ENCODE measurements at places on chromosomes 4 and X.
A peak's percentile ranks its signal among the peaks of the same experiment; 100 is the strongest.

GRCh38 chr4:47519239-47519883 is 34.3 kb downstream of the ATP10D start:
- DNase-seq = no peak

DNA sequence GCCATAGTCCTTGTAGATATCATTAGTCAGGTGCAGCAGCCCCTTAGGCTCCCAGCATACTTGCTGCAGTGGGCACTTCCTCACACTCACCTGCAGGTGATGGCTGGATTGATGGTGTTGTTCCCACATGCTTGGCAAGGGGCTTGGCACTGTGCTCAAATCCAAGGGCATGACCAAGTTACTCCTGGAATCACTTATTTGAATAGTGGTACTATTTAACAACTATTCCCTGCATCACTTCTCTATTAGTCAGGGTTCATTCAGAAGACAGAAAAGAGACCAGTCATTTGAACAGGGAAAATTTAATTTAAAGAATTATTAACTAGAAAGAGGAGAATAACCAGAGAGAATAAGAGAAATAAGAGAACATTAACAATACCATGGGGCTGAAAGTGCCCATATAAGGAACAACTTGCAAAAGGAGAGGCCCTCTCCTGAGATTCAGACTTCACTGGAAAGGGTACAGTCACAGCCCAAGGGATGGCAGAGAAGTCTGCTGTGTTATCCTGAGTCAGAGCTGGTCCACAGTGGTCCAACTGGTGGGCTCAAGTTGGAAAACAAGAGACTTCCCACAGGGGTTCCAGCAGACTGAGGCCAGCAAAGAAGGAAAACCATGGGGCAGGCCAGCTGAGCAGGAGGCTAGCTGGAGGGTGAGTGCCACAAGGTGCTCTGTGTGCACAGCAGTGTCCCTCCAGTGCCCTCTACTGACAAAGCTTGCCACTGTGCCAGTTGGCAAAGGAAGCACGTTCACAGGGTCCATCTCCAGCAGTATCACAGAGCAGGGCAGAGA is 9.8 kb downstream of the SPP1 start:
- peak; percentile 27 for DNase-seq

DNA sequence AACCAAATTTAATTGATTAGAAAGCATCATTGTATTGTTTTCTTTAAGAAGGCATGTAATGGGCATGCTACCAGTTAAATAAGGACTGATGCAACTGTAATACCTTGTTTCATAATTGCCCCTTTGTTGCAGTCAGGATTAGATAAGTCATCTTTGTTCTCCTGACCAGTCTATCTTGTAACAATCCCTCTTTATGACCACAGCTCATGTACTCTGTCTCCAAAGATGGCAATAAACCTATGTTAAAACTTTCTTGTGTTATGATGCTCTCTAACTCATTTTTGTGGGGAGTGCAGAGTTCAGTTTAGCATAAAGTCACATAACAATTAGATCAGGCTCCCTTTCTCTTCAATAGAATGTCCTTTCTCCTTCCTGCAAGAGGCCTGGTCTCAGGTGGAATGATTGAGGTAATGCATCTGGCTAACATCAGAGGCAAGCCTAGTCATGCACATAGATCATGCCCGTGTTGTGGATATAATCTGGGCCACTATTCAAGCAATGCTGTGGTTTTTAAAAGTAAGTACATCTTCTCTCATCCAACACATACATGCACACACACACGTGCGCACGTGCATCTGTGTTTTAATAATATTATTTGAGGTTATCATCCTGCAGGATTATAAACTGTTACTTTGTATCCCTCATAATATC is 45.6 kb downstream of the TMEM154 start:
- no peak for DNase-seq

GRCh38 chr4:25235401-25235800 is 1.6 kb downstream of the PI4K2B start:
- no peak for DNase-seq

- peak; percentile 2 for DNase-seq
Measured at GRCh38 chr4:40856840-40857362, 107.1 kb downstream of the NSUN7 start.

GRCh38 chrX:130347321-130347720 is 7.6 kb downstream of the SLC25A14 start:
- no peak for DNase-seq

GRCh38 chr4:108398316-108398715 is 222.1 kb upstream of the RPL34 start:
- DNase-seq = no peak

DNA sequence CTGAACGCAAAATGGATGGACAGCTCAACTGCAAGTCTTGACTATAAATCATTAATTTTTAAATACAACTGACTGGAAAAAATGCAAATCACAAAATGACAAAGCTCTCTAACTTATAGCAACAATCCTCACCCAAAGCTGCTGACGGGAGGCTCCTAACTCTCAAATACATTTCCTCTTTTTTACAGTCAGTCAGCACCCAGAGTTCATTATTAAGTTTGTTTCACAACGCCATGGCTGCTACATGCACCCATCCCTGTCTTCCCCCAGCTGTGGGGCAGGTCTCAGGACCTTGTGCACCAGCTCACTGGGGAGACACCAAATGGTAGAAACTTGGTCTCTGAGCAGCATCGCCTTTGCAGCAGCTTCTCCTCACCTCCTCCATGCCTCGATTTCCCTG is 97.6 kb downstream of the SLC34A2 start:
- no peak for DNase-seq

DNA sequence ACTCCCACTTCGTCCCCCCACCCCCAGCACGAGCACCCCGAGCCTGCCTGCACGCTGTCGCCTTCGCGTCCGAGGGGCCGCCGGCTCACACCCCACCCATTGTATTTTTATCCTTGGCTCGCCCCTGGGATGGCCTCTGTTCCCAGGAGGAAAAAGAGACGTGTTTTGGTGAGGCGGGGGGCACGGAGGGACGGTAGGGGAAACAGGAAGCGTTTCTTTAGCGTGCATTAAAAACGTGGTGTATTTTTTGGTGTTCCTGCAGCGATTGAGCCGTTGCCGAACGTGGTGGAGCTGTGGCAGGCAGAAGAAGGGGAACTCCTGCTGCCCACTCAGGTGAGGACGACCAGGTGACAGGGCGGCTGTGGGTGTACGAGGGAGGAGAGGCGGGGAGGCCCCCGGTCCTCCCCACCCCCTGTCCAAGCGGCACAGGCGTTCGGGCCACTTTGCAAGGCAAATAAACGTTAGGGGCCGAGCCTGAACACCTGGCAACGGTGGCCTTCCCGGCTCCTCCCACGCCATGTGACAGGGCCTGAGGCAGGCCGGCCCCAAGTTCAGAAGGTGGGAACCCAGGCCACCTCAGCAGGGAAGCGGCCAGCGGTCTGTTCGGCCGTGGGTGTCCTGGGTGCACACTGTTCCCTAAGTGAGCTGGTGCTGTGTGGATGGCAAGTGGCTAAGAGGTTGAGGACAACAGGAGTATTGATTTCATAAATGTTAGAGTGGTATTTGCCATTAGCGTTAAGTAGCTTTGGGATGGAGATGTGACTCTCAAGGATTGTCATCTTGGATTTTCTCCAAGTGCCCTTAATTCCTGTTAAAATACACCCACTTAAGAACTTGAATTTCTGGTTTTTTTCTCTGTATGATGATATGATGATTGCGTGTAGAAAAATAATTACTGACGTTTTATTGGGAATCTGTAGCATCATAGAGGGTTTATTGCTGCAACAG is 1.1 kb downstream of the TMEM131L start:
- DNase-seq = peak; percentile 33

GRCh38 chr4:20251796-20252655 is at the start of gene SLIT2:
TSS of gene SLIT2 (plus strand) at chr4:20251905. CDS start at chr4:20253816, 1,911 bp downstream.
- DNase-seq = no peak

GRCh38 chr4:1318488-1319213 is 28.4 kb upstream of the UVSSA start:
- DNase-seq = peak; percentile 26

DNA sequence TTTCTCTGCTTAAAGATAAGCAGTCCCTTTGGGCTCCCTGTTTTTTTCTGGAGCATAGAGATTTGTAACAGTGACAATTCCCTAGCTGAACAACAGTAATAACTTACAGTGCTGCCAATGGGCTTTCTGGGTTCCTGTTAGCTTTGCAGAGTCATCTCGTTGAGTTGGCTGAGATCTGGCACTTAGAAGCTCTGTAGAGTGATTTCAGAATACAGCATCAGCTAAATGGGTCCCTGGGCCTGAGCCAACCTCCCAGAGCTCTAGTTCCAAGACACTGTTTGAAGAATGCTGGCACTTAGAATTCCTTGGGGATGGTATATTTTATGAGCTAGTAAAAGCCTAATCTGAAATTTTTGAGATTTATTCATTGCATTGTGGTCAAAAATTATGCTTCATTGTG is 43.5 kb upstream of the SERTM2 start:
- no peak for DNase-seq

DNA sequence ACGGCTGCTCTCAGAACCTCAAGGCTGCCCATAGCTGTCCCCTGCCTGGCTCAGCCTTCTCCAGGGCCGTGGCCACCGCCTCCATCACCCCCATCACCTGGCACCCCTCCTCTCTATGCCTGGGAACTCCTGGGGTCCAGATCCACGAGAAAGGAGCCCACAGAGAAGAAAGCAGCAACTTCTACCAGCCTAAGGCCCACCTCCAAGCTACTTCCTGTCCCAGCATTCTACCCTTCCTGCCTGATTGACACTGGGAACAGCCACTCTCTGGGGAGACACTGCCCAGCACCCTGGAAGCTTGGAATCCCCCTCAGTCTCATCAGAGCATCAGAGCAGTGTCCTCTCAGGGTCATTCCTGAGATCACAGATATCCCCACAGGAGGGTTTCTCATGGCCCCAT is 36.9 kb upstream of the PROM1 start:
- no peak for DNase-seq

- no peak for DNase-seq
Measured at GRCh38 chr4:88897752-88898151, 159.2 kb downstream of the FAM13A start.

- DNase-seq = no peak
Measured at GRCh38 chr4:27490315-27490714, 629.7 kb downstream of the STIM2 start.

GRCh38 chr4:34220601-34221000 is 2023.7 kb downstream of the ARAP2 start:
- no peak for DNase-seq

- no peak for DNase-seq
Measured at GRCh38 chr4:665381-665750, 8.7 kb downstream of the ATP5ME start.

GRCh38 chrX:155767051-155767875 is 113.9 kb upstream of the VAMP7 start:
- DNase-seq = peak; percentile 44

- no peak for DNase-seq
Measured at GRCh38 chr4:76792418-76792817, 105.5 kb downstream of the SOWAHB start.

- DNase-seq = no peak
Measured at GRCh38 chr4:88242144-88242543, 42.2 kb downstream of the PPM1K start.

- no peak for DNase-seq
Measured at GRCh38 chr4:30117433-30117832, 602.7 kb upstream of the PCDH7 start.

GRCh38 chr4:84215217-84215616 is 283.9 kb downstream of the NKX6-1 start:
- DNase-seq = no peak

GRCh38 chrX:20313899-20314298 is 47.2 kb upstream of the RPS6KA3 start:
- DNase-seq = no peak

DNA sequence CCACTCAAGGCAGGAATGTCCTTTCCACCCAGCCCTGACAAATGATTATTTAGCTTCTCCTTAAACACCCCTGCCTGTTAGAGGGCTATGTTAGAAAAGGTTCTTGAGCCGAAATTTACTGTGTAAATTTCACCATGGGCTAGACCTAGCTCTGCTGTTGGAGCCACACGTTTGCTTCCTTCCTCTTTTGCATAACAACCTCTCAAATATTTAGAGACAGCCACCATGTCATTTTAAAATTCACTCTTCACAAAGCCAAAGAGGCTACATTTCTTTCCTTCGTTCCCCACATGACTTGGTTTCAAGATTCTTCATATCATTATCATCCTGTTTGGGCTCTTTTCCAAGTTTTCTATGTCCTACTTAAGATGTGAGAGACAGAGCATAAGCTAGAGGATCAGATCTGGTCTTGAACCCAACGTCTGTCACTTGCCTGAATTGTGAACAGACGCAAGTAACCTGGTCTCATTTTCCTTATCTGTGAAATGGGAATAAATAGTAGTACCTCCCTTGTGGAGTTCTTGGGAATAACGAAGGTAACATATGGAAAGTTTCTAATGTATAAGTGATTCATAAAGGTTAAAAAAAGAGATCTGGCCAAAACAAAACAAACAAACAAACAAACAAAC is 6.7 kb downstream of the DOCK11 start:
- no peak for DNase-seq

DNA sequence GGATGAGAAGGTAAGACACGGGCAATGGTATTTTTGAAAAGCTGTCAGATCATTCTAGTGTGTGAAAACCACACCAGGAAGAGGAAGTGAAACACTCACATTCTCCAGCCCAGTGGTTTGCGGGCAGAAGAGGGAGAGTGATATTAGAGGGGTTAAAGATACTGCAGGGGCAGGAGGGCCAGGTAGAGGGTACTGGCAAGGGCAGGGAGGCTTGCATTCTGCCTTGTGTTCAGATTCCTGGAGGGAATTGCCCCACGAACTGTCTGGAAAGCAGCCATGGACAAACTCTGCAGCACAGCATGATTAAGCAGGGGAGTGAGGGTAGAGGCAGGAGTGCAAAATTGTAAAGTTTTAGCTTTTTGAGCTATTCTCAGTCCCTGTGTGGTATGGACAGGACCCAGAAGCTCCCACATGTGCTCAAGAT is 30.9 kb downstream of the NIPAL1 start:
- DNase-seq = peak; percentile 64

GRCh38 chrX:39757971-39758370 is 339.8 kb downstream of the BCOR start:
- DNase-seq = no peak

GRCh38 chr4:55255179-55255578 is 90.9 kb upstream of the SRD5A3 start:
- no peak for DNase-seq

DNA sequence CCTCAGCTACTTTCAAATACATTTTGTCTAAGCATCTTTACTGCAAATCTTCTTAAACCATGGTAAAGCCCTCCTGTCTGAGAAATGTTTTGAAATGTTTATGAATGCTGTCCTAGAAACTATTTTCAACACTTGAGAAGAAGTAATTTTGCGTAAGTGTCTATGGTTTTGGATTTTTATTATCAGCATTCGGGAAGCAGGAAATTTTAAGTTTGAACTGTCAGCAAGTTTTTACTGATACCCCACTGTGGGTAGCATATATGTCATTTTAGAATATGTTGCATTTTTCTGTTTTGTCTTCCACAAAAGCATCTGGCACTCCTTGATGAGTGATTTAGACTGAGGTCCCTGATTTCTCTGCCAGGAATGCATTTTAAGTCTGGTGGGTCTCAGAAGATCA is 302.4 kb upstream of the GIMD1 start:
- no peak for DNase-seq

- DNase-seq = no peak
Measured at GRCh38 chr4:112210777-112211176, 20.8 kb upstream of the AP1AR start.

DNA sequence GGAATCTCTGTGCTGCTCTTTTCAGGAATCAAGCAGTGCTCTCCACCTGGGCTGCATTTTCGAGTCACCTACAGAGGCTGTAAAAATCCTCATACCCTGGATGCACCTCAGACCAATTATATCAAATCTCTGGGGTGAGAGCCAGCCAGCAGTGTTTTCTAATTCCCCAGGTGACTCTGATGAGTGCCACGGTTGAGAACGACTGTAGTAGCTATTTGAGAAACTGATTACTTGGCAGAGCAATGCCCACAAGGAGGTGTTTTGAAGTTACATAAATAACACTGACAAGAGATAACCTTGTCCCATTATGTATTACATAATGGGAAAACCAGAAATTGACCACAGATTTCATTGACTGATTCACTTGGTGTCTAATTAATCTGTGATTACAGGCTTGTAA is 46.8 kb downstream of the CLCN4 start:
- no peak for DNase-seq

Measured in CD4-positive, alpha-beta T cell treated with Interleukin-2 at 100 ng/mL for 4 hours (primary cell).